ENCODE measurements at places on chromosomes 2 and 18.

DNA sequence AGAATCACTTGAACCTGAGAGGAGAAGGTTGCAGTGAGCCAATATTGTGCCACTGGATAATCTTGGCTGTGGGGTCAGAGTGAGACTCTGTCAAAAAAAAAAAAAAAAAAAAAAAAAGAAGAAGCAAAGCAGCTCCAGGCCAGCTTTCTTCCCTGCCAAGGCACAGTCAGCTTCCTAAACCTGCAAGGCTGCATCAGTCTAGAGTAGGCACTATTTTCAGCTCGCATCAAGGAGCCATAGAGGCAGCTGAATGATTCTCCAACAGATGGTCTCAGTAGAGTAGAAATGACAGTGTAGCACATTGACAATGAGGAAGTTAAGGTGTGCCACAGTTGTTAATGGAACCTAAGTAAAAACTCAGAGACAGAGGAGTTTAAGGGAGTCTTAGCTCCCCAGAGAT, 35.6 kb downstream of the BMP10 start:
- no peak for DNase-seq

GRCh38 chr2:33287507-33288005, 188.9 kb upstream of the RASGRP3 start:
- DNase-seq, result no peak

DNA sequence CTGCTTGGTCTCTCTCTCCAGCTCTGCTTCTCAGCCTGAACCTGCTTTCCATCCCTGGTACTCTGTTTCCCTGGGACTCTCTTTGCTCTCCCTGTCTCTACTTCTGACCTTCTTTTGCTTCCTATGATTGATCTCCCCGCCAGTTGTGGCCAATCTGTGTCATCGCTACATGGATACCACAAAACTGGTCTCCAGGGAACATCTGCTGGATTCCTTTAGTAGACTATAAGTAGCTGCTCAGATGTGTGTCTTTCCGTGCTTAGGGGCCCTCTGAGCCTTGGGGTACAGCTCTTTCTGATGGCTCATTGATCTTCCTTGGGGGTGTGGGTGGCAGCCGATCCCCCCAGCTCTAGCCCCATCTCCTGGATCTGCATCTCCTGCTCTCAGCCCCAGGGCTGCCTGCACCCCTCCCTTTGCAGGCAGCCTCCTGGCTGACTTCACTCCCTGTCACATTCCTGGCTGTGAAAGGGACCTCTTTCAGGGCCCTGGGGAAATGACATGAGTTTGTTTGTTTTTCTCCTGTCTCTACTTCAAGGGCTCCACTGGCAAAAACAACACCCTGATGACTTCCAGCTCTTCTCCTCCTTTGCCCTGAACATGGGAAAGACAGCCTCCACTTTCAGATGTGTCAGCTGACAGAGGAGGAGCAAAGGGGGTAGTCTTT, 333.7 kb downstream of the CYP26B1 start:
- DNase-seq, result no peak

DNA sequence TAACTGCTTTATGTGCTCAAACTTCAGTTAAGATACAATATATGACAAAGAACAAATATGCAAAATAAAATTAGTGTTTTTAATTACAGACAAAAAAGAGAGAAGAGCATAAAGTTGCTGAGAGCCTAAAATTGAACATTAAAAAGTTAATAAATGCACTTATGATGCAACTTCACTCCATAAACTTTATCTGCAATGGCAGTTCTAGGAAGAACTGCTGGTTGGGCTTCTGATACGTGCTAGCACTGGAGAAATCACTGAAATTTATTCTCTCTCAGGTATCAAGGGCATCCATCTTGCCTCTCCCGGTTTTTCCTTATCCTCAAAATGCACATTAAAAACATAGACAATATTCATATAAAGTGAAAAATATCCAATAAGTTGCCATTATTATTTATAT, 35.7 kb downstream of the MYO3B start:
- DNase-seq, result no peak

- no peak for DNase-seq
These were observed 233.5 kb upstream of the ATP5MC3 start for GRCh38 chr2:175414882-175415487.

DNA sequence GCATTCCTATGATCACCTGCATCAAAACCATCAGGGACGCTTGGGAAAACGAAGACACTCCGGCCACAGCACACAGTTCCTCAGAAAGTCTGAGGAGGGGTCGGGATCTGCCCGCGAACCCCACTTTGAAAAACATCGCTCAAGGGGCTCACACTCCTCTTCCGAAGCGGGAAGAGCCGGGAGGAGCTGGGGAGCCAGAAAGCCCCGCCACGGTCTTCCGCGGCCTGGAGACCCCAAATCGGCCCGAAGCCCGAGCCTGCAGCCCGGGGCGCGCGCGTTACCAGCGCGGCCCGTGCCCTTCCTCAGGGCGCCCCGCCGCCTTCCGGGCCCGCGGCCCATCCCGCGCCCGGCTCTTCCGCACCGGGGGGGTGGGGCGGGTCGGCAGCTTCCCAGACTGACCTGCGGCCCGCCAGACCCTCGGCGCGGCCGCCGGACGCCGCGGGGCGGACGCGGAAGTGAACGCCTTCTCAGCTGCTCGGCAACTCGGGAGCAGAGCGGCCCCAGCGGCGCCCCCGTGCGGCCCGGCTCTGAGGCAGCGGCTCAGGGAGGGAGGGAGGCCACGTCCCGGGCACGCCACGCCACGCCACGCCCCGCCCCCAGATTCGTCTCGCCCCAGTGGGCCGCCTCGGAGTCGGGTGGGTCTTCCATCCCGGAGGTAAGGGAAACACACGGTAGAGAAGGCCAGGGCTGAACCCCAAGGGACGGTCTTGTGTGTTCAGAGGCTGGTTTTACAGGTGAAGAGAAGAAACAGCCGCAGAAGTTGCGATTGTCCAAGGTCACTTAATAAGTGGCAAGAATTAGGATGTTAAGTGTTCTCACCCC, at the start of gene KCTD18:
TSS of gene KCTD18 (minus strand) at position 457 of the 822 bp plus-strand sequence. CDS start 3,052 bp downstream, outside the sequence.
- DNase-seq, result peak; percentile 79

DNA sequence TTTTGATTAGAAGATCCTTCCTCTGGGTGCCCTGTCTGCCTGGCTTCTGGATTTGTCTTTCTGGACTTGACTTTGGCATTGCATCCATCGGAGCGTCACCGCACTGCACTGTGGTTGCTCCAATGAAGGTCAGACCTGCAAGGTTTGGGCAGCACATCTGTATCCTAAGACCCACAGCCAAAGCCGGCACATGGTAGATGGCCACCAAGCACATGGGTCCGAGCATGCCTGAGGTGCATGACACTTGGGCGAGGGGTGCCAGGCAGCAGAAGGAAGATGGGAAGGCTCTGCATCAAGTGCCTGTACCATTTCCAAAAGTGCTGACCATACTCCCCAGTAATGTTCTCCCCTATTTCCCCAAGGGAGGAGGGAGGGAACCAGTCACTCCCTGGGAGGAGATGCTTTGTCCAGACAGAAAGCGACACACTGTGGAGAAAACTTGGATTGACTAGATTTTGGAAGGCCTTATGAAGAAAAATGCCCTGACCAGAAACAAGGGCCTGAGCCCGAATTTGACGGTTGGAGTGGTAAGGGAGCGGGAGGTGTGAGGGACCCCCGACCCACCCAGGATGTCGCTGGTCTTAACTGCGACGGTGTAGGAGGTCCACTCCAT, 149.9 kb downstream of the LOXHD1 start:
- DNase-seq, result no peak

- DNase-seq, result no peak
These were observed 177.9 kb downstream of the DNAH6 start for GRCh38 chr2:84694088-84694622.

DNA sequence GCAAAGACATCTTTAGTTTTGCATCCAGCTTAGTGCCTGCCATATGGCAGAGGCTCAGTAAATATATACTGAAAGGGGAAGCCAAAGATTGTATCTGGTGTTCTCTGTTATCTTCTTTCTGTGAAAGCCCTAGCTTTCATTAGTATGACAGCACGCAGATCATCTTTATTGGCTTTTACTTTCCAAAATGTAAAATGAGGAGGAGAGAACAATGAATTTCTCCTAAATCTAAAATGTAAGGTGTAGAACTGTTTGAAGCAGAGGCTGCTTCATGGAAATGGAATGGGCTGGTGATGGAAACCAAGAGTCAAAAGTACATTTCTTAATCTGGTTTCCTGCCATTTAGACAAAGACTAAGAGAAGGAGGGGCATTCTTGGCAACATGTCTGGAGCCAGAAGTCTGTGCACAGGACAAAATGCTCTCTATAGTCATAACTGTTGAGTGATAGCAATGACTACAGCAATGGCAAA, 1029.9 kb upstream of the PIK3C3 start:
- no peak for DNase-seq

DNA sequence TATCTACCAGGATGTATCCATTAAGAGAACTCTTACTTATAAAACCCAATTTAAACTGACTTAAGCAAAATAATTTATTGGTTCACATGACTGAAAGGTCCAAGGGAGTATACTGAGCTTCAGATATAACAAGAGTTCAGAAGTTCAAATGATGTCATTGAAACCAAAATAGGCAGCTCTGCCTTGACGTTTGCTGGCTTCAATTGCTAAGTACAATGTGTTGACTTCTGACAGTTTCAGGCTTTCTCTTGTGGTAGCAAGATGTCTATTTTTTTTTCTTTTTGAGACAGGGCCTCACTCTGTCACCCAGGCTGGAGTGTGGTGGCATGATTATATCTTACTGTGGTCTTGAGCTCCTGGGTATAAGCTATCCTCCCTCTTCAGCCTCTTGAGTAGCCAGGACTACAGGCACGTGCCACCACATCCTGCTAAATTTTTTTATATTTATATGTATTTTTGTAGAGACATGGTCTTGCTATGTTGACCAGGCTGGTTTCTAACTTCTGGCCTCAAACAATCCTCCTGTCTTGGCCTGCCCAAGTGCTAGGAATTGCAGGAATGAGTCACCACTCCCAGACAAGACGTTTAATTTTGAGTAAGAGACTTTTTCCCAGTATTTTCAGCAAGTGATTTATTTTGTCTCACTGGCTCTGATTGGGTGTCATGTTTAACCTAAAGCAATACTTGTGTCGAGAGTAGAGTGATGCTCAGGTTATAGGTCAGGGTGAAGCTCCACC, 184.8 kb downstream of the NR4A2 start:
- no peak for DNase-seq

- no peak for DNase-seq
These were observed 27.9 kb upstream of the GALNT5 start for GRCh38 chr2:157229572-157229971.

DNA sequence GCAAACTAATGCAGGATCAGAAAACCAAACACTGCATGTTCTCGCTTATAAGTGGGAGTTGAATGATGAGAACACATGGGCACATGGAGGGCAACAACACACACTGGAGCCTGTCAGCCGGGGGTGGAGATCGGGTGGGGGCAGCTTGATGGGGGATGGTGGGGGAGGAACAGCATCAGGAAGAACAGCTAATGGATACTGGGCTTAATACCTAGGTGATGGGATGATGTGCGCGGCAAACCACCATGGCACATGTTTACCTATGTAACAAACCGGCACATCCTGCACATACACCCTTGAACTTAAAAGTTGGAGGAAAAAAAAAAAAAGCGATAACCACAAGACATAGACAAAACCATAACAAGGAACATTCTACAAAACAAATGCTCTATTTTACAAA, 10.4 kb downstream of the CHMP3 start:
- no peak for DNase-seq

- DNase-seq, result no peak
These were observed 40.0 kb upstream of the MCM6 start for GRCh38 chr2:135916207-135916606.

GRCh38 chr2:189412330-189412953, 28.8 kb upstream of the WDR75 start:
- DNase-seq, result peak; percentile 18

Data from stimulated activated CD4-positive, alpha-beta T cell treated with anti-CD3 and anti-CD28 coated beads, Interleukin-1b, Interleukin-23, amount 100 ng/mL, for 24 hours (primary cell).